ENCODE measurements at places on chromosomes 13 and 19.

DNA sequence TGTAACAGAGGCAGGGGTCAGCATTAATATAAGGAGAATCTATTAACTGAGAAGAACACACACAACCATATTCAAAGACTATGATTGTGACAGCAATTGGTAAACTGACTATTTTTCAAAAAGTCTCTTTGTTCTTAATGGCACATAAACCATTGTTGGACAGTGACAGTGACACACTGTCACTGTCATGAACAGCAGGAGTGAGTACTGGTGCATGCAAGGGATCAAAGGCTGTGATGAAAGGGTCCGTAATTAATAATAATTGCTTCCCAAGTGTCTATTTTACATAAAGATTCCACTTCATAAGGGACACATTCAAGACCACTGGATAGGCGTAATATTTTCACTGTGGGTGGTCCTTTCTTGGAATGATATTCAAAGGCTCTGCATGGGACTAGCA is 50.7 kb downstream of the LHFPL6 start:
- no peak for DNase-seq

DNA sequence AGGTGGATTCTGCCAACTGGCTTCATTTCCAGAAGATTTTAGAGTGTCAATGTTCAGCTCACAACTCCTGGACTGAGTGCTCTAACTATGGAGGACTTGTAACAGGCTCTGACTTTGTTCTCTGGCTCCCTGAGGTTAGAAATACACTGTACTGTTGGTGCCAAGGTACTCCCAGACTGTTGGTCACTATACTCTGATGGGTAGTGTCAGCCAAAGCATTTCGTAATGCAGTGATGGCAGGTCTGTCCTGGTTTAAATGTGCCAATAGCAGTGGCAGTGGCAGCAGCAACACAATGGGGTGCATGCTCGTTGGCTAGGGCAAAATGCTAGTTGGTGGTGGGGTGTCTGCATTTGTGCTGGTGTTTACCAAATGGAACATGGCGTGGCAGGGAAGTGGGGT is 472.2 kb downstream of the TDRD3 start:
- DNase-seq, result no peak

GRCh38 chr13:84933797-84934196 is 865.4 kb downstream of the SLITRK6 start:
- no peak for DNase-seq

- no peak for DNase-seq
These were observed 28.5 kb upstream of the TSHZ3 start for GRCh38 chr19:31377736-31378135.

DNA sequence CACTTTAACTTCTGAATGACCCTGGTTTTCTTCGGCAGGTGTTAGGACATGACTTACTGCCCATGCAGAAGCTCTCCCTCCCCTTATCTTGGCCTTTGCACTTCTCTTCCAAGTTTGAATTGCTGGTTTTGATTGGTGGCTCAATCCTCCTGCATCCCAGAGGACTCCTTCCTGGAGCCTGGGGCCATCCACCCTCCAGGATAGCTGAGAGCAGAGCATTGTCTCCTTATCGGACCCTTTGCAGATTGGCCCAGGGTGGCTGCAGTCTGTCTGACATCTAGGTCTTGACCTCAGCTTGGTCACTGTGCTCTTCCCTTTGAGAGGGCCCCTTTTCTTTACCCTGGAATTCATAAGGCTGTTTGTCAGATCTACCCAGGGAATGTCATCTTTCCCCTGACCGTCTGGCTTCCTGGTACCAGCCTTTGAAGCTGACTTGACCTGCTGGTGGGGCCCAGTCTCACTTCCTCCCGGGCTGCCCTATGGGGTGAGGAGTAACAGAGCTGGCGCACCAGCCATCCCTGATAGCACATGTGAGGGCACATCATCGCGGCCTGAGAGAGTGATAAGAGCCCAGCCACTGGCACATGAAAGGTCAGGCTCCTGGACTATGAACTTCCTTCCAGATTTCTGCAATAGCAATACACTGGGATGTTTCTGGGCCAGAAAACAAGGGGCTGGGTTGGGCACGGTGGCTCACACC is 172.9 kb upstream of the UBL3 start:
- DNase-seq, result no peak

DNA sequence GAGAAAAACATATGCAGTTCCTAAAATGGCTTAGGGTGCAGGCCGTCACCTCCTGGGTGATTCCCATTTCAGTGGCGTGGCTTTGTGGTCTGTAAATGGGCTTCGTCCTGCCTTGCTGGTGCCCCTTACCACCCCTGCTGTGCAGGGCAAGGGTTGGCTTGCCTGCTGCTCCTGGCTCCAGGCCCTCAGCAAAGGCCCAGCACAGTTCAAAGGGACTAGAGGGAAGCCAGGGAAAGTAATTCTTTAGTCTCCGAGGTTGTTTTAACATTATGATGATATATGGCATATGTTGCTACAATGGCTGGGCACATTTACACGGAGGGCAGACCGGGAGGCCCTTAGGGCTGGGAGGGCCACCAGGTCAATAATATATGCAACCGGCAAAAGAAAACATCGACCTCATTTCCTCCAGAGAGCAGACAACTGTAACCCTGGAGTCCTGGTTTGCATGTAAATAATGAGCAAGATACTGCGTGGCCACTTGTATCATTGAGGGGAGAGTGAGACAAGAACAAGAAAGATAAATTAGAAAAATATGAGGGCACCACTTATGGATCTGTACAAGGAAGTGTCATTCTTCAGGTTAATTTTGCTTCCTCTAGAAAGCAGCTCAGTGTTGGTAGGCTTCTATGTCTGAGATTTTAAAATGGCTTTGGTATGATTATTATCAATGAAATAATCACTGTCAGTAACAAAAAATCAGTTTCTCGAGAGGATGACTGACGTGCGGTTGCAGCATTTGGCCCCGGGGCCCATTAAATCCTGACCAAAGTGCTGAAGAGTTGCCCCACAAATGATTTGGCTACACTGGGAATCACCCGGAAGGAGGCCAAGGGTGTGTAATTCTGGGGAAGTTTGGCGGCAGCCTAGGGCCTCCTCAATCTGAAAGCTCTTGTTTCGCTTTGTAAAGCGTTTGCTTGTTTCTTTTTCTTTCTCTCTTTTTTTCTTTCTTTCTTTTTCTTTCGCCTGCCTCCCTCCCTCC is 32.8 kb upstream of the URI1 start:
- no peak for DNase-seq

DNA sequence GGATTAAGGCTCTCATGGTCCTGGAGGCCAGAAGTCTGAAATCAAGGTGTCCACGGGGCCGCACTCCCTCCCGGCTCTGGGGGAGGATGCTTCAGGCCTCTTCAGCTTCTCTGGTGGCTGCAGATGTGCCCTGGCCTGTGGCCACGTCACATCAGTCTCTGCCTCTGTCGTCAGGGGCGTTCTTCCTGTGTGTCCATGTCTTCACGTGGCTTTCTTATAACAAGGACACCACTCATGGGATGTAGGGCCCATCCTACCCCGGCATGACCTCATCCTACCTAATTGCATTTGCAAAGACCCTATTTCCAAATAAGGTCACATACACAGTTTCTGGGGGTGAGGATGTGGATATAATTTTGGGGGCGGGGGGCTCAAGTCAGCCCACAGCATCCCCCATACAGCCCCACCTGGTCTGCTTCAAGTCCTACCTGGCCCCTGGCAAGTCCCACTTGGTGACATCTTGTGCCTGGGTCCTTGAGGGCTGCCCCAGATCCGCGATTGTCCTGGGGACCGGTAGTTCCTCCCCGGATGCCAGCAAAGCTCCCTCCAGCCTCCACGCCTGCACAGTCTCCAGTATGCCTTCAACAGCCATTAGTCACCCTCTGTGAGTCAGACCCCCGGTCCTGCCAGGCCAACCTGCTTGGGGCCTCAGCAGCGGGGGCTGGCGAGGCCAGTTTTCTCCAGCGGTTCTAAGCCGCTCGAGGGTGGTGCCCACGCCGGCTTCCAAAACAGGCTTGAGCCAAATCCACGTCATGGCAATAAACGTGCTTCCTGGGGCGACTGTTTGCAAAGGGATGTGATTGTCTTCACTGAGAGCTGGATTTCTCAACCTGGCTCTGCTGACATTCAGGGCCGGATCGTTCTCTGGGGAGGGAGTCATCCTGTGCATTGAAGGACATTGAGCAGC is 32.2 kb downstream of the MYO9B start:
- DNase-seq, result peak; percentile 20

- DNase-seq, result no peak
These were observed 6.3 kb downstream of the TARM1 start for GRCh38 chr19:54074851-54075250.

DNA sequence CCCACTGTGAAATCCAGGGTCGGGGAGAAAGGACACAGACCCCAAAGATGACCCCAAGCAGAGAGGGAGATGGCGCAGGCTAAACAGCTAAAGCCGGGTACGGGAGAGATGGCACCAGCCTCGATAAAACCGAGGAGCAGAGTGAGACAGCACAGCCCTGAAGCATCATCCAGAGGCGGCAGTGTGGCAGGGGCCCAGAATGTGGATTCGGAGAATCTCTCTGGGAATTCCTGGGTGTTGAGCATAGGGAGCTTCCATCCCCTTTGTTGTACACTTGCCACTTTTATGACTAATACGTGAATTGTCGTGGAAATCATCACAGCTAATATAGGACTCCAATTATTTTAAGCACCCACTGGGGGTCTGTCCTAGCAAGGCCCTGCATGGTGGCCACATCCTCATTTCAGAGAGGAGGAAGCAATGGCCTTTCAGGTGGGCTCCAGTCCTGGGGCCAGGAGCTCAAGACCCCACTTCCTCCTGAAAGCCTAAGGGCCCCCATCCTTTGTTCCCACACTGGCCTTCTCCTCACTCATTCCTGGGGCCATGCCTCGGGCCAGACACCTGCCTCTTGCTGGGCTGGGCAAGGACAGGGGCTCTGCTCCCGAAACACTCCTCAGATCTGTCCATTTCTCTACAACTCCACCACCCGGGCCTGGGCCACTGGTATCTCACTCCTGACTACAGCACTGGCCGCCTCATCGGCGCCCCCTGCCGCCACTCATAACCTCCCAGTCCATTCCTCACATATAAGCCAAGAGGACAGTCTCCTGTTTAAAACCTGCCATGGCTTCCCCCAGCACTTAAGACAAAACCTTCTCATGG is 29.3 kb upstream of the ATP1A3 start:
- no peak for DNase-seq

- DNase-seq, result peak; percentile 33
These were observed at the start of gene NRTN for GRCh38 chr19:5804516-5805461. TSS of gene NRTN (plus strand) at chr19:5805067. CDS start at chr19:5824166, 19,099 bp downstream.

- DNase-seq, result no peak
These were observed 75.3 kb upstream of the GPC6 start for GRCh38 chr13:93151277-93151676.

DNA sequence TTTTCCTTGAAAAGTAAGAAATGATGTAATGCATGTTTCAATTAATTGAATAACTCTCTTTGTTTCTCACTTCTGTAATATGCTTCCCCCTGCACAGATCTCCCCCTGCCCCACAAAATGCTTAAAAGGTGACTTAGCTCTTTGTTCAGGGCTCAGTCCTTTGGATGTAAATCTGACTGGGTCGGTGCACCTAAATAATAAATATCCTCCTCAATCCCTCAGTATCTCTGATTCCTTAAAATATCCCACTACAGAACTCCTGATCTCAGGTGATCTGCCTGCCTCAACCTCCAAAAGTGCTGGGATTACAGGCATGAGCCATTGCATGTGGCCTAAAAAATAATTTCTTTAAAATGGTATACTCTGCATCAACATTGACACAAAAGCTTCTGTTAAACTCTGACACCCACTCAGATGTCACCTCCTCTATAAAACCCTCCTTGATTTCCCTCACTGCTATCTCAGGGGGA is 107.0 kb downstream of the ZNF429 start:
- DNase-seq, result no peak

- DNase-seq, result no peak
These were observed at the start of gene SLC17A7 for GRCh38 chr19:49441210-49441959. TSS of gene SLC17A7 (minus strand) at chr19:49441527. CDS start at chr19:49441379, 148 bp downstream.

DNA sequence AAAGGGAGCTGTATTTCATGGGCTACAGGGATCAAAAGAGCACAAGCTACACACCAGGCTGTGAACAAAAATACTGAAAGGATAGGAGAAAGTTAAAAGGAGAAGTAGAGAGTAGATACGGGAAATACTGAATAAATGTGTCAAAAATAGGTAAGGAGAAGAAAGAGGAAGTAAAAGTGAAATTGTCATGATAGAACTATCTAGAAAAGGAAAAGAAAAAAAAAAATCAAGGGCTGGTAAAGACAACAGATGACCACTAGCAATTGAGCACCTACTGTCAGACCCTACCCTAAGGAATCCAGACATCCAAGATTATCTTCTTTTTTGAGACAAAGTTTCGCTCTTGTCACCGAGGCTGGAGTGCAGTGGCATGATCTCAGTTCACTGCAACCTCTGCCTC is 4.8 kb downstream of the RUBCNL start:
- no peak for DNase-seq

DNA sequence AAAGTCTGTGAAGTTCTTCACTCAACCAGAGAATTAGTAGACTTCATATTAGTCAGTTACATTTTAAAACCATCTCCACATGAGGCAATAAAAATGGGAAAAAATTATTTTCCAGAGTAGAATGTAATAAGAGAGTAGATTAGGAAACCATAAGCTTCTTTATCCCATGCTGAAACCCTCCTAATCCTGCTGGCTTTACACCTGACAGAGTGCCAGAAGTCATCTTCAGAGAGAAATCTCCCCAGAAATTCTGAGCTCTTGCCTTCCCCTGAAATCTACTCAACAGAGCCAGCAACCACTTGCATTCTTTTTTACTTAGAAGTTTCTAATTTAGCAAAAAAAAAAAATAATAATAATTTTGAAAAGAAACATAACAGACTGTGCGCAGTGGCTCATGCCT is 279.9 kb downstream of the NHLRC3 start:
- DNase-seq, result no peak

- DNase-seq, result no peak
These were observed 12.1 kb upstream of the LTBP4 start for GRCh38 chr19:40588926-40589569.

- DNase-seq, result no peak
These were observed 57.7 kb downstream of the SLITRK1 start for GRCh38 chr13:83824560-83824959.

DNA sequence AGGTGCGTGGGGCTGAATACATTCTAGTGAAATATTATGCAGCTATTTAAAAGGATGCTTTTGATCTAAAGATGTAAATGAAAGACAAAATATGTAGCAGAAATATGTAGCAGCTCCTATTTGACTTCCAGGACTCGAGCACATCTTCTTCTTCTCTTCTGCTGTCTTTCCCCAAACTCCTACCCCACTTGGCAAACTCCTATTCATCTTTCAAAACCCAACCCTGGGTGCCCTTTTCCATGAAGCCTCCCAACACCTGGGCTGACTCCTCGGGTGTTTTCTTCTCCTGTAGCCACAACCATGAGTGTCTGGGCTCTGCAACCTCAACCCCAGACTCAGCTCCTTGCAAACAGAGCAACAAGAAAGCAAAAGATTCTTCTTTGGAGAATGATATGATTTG is 11.1 kb downstream of the ACER1 start:
- DNase-seq, result no peak

GRCh38 chr13:19181621-19182485 is at the start of gene TUBA3C:
TSS of gene TUBA3C (minus strand) at chr13:19181824. CDS start at chr13:19181747, 77 bp downstream.
- DNase-seq, result no peak

- no peak for DNase-seq
These were observed 93.2 kb downstream of the TEX29 start for GRCh38 chr13:111413407-111414187.
